ENCODE measurements at places on chromosomes 16 and 17.

DNA sequence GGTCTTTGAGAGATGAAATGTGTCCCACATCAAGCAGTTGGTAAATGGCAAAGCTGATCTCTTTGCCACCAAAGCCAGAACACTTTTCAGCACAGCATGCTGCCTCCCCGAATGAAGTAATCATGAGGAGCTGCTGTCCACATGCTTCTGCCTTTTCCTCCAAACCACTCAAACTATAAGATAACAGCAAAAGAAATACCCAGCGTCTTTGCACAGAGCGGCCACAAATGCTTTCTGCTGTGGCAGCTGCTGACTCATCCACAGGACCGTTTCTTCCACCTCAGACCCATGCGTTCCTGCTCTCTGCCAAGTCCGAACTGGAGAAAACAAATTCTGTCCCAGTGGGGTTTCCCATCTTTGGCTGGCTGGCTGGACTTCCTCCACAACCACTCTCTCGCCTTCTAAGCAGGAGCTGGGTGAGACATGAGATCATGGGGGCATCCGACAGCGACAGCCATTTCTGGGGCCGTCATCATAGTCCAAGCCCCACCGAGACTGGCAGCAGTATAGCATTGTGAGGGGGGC, 27.1 kb downstream of the TBC1D3B start:
- no peak for DNase-seq

DNA sequence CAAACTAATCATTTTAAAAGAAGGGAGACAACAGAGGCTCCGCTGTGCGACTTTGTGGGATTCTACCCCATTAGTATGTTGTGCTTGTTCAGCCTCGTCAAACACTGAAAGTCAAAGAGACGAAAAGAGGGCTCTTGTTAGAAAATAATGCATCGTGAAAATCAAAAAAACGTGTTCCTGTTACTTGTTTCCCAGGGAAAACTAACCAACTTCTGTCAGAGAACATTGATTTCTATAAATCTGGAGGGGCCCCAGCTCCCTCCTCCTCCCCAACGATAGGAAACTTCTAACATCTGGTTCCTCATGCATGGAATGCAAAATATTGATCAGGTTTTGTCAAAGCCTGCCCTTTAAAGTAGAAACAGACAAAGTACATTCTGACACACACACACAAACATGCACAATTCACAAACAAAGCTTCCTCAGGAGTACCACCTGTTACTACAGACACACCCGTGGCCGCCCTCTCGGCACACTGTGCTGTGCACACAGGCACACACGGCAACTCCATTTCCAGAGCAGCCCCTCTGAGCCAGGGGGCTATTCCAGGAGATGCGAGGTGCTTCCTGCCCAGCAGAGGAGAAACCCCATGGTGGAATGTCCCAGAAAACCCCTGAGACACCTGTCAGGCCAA, 151.3 kb downstream of the ZFHX3 start:
- DNase-seq: no peak

GRCh38 chr16:64311241-64311640, 810.6 kb downstream of the CDH11 start:
- DNase-seq: no peak

GRCh38 chr17:4716081-4716480, 5.6 kb downstream of the ARRB2 start:
- no peak for DNase-seq

Measured in NCI-H2081 treated with DMSO at 0.1 percent for 48 hours (cell line).